ENCODE measurements at places on chromosomes 1 and 21. TPM values are rescaled to one million over a fixed set of nuclear protein-coding genes. Genes with fewer than 3 reads are reported as not detected.

The RCSD1 gene
- 45.3 TPM for total RNA-seq

The PLA2G2C gene
- total RNA-seq, result not detected

The SH2D5 gene
- not detected for total RNA-seq

The CD53 gene
- 13.2 TPM for total RNA-seq

The ANXA9 gene
- total RNA-seq, result 0.27 TPM

The PLPPR4 gene
- total RNA-seq, result 0.55 TPM

The CCDC28B gene
- 33.2 TPM for total RNA-seq

The COL8A2 gene
- 0.67 TPM for total RNA-seq

The PIGC gene
- total RNA-seq, result 12.3 TPM

The SH2D2A gene
- 1.0 TPM for total RNA-seq

DNA sequence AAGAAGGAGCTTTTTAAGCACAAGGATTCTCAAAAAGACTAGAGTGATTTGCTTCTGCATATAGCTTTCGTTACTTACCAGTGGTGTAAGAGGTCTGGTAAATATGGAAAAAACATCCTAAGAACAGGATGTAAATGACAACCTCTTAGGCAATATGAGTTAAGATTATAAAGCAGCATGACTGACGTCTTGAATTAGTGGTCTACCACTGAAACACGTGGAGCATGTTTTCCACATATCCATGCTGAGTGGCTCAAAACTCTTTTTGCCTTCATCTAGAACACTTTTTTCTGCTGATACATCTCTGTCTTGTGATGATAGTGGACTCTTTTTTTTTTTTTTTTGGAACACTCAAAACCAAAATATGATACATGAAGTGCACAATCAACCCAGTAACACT is 44.6 kb downstream of the RCAN1 start:
- no peak for DNase-seq

DNA sequence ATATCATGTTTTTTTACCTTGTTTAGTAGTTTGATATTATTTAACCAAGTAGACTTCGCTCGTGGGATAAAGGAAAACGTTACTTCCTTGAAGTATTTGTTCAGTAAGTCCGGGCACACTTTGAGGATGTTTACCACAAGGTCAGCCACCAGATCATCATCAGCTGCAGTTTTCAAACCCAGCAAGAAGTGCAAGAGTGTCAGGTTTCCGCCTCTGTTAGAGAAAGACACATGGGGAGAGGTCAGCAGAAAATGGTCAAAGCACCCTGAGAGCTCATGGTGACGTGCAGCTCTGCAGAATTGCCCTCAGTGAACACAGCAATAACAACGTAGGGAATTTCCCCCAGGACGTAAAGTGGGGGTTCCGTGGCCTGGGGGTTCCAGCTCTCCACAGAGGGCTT is 24.4 kb downstream of the URB1 start:
- no peak for DNase-seq

DNA sequence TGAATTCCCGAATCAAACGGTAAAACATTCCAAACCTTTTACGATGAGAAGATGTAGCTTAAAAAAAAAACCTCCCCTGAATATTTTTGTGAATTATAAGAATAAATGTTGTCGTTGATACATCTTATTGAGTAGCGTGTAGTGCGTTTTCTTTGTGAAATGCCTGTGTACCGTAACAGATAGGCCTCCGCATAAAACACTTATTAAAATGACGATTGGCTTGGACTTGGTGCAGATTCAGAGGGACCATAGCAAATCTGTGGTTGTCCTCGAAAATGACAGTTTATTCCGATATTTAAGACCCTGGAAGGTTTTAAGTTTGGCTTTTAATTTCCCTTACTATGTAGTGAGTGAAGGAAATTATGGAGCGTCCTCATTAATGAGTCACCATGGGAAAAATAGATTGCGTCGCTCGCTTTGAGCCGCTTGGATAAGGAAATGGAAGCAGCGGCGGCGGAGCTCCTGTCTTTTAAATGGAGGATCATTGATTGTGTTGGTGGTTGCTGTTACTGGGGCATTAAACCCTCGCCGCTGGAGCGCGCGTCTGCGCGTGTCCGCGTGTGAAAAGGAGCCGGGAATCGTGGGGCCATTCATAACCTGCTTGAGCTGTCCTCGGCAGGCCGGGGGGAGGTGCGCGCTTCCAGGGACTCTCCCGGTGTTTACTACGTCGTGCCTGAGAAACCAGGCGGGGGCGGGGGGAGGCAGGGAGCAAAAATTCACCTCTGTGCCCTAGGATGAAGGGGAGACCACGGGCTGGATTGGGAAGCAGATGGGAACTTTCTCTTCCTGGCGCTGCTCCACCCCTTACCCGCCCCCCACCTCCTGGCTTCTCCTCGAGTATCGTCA is 1.6 kb downstream of the SPEN start:
- DNase-seq, result peak; percentile 87

- no peak for DNase-seq
Measured at GRCh38 chr1:42927920-42928505, 30.7 kb downstream of the SLC2A1 start.

DNA sequence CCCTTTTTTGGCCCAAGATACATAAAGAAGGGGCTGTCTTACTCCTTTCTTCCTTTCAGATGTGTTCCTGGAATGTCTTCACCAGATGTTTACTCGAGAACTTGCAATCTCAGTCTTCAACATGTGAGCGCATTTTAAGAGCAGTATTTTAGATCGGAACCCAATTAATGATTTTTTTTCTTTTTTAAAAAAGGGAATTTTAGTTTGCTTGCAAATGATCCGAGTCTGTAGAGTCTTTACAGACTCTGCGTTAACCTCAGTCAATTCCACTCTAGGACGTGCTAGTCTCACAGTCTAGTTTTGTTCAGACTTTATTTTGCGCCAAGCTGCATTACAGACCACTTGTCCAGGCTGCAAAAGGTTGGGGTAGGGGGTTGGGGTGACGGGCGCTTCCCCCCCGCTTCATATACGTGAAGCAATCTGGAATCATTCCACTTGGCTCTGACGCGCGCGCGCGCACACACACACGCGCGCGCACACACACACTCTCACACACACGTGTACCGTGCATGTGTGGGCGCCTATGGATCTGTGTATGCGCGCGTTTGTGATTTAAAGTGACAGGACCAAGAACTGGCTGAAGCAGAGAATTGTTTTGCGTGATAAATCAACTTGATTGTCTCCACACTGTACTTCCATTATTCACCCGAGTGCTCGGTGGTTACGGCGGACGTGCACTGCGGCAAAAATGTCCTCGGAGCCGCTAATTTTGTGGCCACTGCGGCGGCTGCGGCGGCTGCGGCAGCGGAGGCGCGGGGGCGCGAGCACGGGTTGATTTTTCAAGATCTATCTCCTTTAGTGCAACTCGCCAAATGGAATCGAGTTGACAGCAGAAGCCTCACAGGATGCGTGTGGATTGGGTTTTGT is 25.6 kb upstream of the NFIA start:
- peak; percentile 84 for DNase-seq

DNA sequence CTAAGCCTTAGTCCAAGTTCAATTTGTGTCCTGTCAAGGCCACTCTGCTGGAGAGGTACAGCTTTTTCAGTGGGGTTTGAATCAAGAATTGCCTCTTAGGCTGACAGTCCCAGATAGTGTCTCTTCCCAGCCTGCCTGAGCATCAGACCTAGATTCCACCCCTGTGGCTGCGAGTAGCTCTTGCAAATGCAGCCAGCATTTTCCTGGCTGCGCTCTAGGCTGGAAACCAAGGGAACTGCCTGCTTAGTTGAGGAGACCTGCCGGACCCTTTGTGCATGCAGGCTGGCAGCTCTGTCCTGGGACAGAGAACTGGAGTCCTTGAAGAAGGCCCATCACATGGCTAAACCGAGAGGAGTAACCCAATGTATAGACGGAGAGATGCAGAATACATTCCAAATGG is 293.7 kb downstream of the PCP4 start:
- DNase-seq, result no peak

DNA sequence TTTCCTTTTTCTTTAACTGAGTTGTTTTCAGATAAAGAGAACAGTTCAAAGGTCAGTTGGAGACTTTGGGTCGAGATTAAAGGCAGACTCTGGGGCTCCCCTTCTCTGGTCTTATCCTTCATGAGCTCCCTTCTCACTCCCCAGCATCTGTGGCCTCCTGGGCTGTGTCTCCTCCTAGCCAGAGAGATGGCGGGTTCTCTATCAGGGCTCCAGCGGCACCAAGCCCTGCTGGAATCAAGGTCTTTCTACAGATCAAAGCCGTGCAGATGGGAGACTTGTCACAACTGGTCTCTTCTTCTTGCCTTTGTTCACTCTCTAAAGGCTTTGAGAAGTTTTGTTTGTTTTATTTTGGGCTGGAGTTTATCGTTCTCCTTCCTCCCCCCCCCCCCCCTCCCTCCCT is 373.7 kb upstream of the C1orf174 start:
- DNase-seq, result no peak

DNA sequence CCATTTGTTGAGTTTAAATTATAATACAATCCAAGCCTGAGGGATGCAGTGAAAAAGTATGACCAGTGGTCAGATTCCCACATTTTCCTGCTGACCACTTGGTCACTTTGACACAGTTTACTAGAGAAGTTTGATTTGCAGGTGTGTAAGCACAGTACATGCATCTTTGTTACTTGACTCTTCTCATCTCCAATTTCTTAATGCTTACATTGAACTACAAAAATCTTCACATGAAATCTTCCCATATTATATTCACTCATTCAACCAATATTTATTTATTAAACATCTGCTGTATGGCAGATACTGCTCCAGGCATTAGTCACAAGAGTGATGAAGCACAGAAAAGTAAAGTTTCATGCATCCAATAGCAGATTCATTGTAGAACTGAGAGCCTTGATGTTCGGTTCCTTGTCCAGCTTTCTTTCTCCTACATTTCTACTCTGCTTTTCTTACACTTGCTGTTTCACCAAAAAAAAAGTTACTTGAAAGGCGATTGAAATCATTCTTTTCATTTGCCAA is 211.7 kb downstream of the NFIA start:
- DNase-seq, result no peak

GRCh38 chr1:14094611-14095400 is 394.8 kb downstream of the PRDM2 start:
- no peak for DNase-seq

DNA sequence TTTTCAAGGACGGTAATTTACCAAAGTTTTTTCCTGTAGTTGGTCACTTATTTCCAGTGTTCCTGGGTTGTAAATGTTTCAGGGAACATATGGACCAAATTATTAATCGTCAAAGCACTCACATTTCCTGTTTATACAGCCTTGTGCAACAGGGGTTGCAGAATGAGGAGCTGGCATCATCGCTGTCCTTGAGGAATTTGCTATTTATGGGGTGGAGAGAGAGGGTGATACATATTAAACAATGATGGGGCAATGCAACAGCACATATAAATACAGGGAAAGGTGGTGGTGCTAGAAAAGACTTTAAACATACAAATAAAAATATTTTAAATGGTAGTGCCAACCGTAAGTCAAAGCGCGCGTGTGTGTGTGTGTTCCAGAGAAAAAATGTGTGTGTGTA is 369.8 kb downstream of the NPHP4 start:
- no peak for DNase-seq

- no peak for DNase-seq
Measured at GRCh38 chr1:188906921-188907641, 1570.6 kb downstream of the BRINP3 start.

DNA sequence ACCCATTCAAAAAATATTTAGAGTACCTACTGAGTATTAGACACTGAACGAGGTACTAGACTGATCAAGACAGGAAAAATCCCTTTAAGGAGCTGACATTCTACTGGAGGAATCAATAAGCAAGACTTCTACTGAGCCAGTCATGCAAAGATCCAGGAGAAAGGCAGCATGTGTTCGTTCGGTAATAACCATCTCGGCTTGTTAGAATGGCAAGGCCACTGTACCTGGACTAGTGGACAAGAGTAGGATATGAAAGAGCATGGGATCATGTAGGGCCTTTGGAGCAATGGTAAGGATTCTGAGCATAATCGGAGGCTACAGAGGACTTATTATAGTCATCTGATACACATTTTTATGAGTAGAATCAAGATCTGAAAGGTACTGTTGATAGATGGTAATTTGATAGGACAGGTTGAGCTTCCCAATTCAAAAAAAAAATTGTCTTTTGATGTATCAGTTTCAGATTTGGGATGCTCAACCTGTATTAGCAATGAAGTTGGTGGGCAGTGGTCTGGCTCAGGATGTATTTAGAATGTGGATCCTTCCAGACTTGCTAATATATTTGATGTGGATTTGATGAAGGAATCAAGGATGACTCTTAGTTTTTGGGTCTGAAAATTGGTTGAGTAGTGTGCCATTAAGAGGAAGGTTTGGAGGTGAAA is 2.3 kb downstream of the COX20 start:
- DNase-seq, result no peak

GRCh38 chr1:45979778-45980176 is 152.7 kb downstream of the PIK3R3 start:
- DNase-seq, result no peak

DNA sequence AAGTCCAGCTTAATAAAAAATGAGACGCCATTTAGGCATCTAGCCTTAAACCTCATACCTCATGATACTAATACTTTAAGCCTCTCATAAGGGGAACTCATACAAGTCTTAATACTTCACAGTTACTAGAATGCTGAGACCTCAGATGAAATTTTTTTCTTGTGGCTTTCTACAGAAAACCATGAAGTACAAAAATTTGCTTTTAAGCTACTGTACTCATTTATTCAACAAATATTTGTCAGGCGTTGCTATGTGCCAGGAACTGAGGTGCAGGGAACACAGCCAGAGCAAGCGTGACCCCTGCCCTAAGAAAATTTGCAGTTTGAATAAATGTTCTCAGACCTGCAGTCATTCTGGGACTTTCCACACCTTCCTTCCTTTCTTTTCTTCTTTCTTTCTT is 150.6 kb downstream of the MRPL39 start:
- DNase-seq, result no peak

DNA sequence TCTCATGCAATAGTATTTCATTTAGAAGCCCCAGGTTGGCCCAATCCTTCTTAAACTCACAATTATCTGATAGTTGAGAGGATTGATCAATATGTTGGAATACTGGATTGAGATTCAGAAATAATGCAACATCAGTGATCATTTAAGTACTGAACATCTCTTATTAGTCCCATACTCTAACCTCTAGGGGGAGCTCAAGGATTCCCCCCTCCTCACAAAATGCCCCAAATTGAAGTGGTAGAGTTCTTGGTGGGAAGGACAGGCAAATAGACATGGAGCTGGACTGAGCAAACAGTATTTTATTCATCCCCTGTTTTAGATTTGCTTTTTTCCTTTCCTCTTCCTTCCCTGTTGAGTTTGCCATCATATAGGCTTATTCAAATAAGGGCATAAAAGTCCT is 62.8 kb downstream of the NGF start:
- DNase-seq, result no peak

- DNase-seq, result no peak
Measured at GRCh38 chr1:78334952-78335351, 155.8 kb upstream of the PTGFR start.

DNA sequence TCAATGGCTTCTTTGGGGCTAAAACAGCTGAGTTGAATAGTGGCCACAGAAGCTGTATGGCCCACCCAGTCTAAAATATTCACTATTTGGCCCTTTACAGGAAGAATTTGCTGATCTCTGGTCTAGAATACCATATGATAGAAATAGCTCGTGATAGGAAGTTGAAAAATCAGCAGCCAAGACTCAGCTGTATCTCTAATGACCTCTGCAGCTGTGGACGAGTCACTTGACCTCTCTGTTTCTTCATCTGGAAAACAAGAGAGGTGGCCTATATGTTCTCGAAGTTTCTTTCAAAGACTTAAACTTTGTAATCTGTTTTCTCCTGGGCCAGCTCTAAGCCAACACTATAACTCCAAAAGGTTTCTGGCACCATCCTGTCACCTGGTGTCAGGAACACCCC is 129.2 kb downstream of the ZBTB18 start:
- DNase-seq, result no peak

GRCh38 chr1:3912809-3913685 is 13.0 kb upstream of the C1orf174 start:
- no peak for DNase-seq

- no peak for DNase-seq
Measured at GRCh38 chr21:34693192-34693810, 24.5 kb downstream of the CLIC6 start.
